Stomach (tissue), 19 donors: ENCODE measurements at places on chromosomes 6 and 20. TPM values are rescaled to one million over a fixed set of nuclear protein-coding genes. Genes with fewer than 3 reads are reported as not detected.

The HEY2 gene
- 3.8 TPM for polyA plus RNA-seq

- no peaks in the 10 kb centered on the region for H3K27me3 ChIP-seq
- peaks cover 32% of the 10 kb centered on the region for H3K4me1 ChIP-seq
- peaks cover 83% of the 10 kb centered on the region for H3K36me3 ChIP-seq
- no peak overlapping the region for H3K27ac ChIP-seq
- no peak overlapping the region for H3K4me3 ChIP-seq
Observed at GRCh38 chr6:3724451-3725144, 26.9 kb downstream of the PXDC1 start.

DNA sequence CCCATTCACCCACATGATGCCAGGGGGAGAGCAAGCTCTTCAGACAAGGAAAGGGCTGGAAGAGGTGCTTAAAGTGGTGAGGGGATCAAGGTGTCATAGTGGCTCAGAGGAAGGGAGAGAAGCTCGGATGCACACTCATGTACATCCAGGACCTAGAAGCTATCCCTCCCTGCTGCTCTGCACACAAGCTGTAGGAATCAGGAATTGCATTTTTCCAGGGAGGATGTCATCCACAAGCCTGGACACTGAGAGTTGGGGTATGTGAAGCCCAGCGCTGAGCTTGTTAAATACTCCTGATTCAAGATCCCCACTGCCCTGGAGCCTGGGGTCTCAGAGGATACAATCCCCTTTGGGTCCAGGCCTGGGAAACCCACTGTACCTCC lies 85.8 kb upstream of the CCDC167 start:
- no peak for DNase-seq
- no peaks in the 10 kb centered on the region for H3K4me1 ChIP-seq
- no peak overlapping the region for H3K4me3 ChIP-seq
- no peaks in the 10 kb centered on the region for H3K27me3 ChIP-seq

The CMTR1 gene
- 6.6 TPM for polyA plus RNA-seq

DNA sequence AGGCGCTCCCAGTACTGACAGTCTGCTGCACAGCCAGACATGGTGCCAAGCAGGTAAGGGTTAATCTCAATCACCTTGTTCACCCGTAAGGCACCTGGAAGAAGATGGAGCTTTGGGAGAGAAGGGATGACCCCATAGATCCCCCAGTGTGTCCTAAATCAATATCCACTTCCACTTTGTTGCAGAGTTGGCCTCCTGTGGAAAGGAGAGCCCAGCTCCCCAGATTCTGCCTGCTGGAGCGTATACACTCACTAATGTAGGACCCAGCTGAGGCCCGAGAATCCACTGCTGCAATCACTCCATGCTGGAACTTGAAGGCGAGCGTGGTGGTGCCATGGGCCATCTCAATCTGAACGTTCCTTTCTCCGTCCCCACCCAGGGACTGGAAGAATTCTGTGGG lies 1.2 kb downstream of the PSMB8 start:
- peaks cover 62% of the 10 kb centered on the region for H3K4me1 ChIP-seq
- no peak for DNase-seq
- no peak overlapping the region for H3K27ac ChIP-seq
- H3K36me3 ChIP-seq, result peaks cover 54% of the 10 kb centered on the region

DNA sequence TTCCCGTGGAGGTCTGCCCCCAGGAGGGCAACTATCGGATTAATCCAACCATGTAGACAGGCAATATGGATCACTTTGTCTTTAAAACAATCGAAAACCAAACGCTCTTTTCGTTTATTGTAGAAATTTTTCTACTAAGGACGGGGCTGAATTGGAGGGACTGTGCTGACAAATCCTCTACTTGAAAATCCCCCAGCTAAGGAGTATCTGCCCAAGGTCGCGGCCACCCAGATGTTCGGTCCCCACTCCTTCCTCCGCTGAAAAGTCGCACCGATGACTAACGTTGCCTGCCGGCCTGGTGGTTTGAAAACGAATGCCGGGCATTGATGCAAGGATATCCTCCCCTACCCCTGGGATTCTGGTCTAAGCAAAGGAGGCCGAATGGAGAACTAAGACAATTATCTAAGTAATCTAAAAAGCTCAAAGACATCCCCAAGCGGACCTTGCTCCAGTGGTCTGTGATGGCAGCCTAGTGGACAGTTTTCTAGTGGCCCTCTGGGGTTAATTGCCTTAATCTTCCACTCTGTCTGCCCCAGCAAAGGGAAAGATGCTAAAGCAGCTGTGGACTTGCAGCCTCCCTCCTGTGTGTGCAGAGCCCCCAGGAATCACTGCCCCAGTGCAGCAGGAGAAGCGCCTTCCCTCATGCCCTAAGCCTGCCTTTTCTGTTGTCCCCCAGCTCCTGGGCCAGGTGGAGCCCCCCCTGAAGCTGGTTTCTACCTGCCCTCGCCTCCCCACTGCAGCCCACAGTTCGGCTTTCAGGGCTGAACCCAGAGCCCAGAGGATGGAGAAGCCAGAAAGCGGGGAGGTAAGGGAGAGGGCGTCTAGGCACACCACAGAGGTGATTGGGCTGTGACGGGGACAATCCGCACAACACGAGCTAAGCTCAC lies 3.6 kb upstream of the FOXC1 start:
- DNase-seq, result no peak
- H3K36me3 ChIP-seq, result no peaks in the 10 kb centered on the region
- no peak overlapping the region for H3K27ac ChIP-seq
- peaks cover 57% of the 10 kb centered on the region for H3K4me1 ChIP-seq
- H3K4me3 ChIP-seq, result no peak overlapping the region
- H3K27me3 ChIP-seq, result peaks cover 97% of the 10 kb centered on the region

GRCh38 chr6:116389357-116389756 lies 18.6 kb downstream of the DSE start:
- no peaks in the 10 kb centered on the region for H3K27me3 ChIP-seq
- DNase-seq, result no peak
- H3K27ac ChIP-seq, result peak overlapping the region; percentile 15

The GSTA3 gene
- 8.9 TPM for polyA plus RNA-seq

DNA sequence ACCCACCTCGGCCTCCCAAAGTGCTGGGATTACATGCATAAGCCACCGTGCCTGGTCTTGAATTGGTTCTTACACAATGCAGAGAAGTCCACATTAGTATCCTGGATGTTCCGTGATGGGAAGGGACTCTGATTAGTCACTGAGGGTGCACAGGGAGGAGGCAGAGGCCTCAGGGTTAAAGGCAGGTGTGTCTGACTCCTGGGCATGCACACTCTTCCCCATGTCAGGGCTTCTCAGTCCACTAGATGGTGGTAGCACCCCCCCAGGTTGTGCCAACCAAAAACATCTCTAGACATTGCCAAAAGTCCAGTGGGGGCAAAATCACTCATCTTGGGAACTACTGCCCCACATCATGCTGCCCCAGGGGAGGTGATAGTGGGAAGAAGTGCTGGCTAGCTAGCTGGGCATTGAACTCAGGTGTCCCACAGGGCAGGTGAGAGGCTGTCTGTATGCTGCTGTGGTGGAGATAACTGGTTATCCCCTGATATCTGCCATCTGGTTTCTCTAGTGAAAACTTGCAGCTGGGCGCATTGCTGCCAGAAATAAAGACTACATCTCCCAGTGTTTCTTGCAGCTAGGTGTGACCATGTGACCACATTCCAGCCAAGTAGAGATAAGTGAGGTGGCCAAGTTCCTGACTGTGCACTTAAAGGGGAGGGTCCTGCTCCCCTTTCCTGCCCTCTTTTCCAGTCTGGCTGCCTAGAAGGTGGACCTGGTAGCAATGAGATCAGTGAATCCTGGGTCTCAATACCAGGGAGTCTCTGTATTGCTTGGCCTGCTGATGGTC lies 8.4 kb upstream of the NSFL1C start:
- no peak overlapping the region for H3K4me3 ChIP-seq
- H3K27ac ChIP-seq, result no peak overlapping the region
- no peaks in the 10 kb centered on the region for H3K27me3 ChIP-seq
- no peaks in the 10 kb centered on the region for H3K36me3 ChIP-seq
- DNase-seq, result no peak

GRCh38 chr6:24233813-24234442 lies 107.9 kb downstream of the NRSN1 start:
- H3K27me3 ChIP-seq, result no peaks in the 10 kb centered on the region
- H3K4me1 ChIP-seq, result no peaks in the 10 kb centered on the region
- no peak for DNase-seq
- H3K36me3 ChIP-seq, result no peaks in the 10 kb centered on the region
- no peak overlapping the region for H3K4me3 ChIP-seq

DNA sequence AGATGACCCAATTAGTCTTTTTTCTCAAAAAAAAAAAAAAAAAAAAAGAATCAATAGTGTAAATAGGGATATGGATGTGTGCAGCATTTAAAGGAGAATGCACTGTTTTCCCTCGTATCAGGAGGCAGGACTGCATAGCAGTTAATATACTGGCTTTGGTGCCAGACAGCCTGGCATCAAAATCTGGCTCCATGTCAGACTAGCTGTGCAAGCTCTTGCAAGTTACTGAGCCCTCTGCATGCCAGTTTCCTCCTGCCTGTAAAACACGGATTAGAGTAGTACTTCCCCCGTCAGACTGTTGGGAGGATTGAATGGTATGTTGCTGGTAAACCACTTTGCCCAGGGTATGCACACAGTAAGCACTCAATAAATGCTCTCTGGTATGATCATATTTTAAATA lies 594.2 kb upstream of the CHD6 start:
- no peak overlapping the region for H3K4me3 ChIP-seq
- no peak for DNase-seq
- H3K27me3 ChIP-seq, result no peaks in the 10 kb centered on the region
- no peaks in the 10 kb centered on the region for H3K36me3 ChIP-seq

The GFRA4 gene
- polyA plus RNA-seq, result not detected

GRCh38 chr6:20954315-20954714 lies 420.1 kb downstream of the CDKAL1 start:
- H3K4me1 ChIP-seq, result no peaks in the 10 kb centered on the region
- no peak for DNase-seq

- no peak overlapping the region for H3K4me3 ChIP-seq
- no peak overlapping the region for H3K27ac ChIP-seq
- no peaks in the 10 kb centered on the region for H3K27me3 ChIP-seq
- DNase-seq, result no peak
Observed at GRCh38 chr6:146289816-146290588, 253.6 kb upstream of the RAB32 start.

DNA sequence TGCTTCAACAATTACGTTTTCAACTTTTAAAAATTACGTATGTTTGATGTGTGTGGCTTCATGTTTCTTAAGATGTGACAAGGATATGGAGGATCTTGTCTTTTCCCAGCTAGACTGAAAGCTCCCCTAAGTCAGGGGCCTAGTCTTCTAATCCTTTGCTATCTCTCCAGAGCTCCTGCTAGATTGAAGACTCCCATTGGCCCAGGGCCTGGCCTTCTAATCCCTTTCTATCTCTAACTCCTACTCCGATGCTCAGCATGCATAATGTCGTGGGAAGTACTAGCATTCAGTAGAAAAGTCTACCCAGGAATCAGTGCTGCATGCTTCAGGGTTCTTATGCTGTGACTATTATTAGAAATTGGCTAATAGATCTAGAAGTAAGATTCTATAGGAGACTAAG lies 144.8 kb upstream of the SUPT3H start:
- no peak for DNase-seq
- peaks cover 10% of the 10 kb centered on the region for H3K4me1 ChIP-seq
- H3K4me3 ChIP-seq, result no peak overlapping the region
- H3K27ac ChIP-seq, result no peak overlapping the region
- H3K27me3 ChIP-seq, result no peaks in the 10 kb centered on the region

The GPX5 gene
- polyA plus RNA-seq, result not detected

DNA sequence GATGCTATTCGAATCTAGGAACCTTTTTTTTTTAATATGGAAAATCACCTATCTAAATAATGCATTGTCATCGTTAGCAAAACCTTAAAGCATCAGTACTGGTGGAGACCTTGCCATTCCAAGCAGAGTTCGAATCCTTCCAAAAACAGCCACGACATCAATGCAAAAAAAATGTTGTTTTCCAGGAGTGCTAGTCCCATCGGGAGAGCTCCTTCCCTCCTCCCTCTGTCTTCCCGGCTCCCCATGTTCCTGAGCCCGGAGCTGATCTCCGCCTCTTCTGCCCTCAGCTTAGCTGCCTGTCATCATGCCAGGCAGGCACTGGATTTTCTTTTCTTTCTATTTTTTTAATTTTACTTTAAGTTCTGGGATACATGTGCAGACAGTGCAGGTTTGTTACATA lies 153.6 kb upstream of the QKI start:
- H3K4me3 ChIP-seq, result peak overlapping the region; percentile 25
- DNase-seq, result no peak
- H3K36me3 ChIP-seq, result no peaks in the 10 kb centered on the region
- no peaks in the 10 kb centered on the region for H3K27me3 ChIP-seq
- peak overlapping the region; percentile 38 for H3K27ac ChIP-seq
- H3K4me1 ChIP-seq, result peaks cover 17% of the 10 kb centered on the region

DNA sequence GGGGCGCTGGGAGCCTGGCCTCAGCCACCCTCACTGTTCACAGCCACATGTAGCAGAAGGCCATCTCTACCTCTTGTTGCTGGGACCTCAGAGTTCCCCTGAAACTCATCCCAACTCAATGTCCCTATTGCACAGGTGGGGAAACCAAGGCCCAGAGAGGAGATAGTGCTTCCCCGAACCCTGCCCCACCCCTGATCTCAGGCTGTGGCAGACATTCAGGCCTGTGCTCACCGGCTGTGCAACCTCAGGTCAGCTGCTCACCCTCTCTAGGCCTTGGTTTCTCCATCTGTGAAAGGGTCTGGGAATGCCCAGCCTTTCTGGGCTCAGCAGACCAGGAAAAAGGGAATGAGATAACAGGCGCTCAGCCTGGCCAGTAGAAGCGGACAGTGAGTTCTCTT lies 6.4 kb upstream of the SLC52A3 start:
- DNase-seq, result no peak
- no peaks in the 10 kb centered on the region for H3K36me3 ChIP-seq
- H3K4me1 ChIP-seq, result peaks cover 7% of the 10 kb centered on the region
- peak overlapping the region; percentile 44 for H3K27ac ChIP-seq
- H3K4me3 ChIP-seq, result no peak overlapping the region

The TOMM6 gene
- polyA plus RNA-seq, result 343 TPM

GRCh38 chr20:8145246-8146168 lies 13.4 kb downstream of the PLCB1 start:
- no peak for DNase-seq
- no peak overlapping the region for H3K27ac ChIP-seq
- no peak overlapping the region for H3K4me3 ChIP-seq
- no peaks in the 10 kb centered on the region for H3K36me3 ChIP-seq
- no peaks in the 10 kb centered on the region for H3K27me3 ChIP-seq
- H3K4me1 ChIP-seq, result peaks cover 3% of the 10 kb centered on the region

GRCh38 chr20:53767206-53767930 lies 173.7 kb upstream of the ZNF217 start:
- no peaks in the 10 kb centered on the region for H3K27me3 ChIP-seq
- DNase-seq, result no peak
- H3K36me3 ChIP-seq, result no peaks in the 10 kb centered on the region
- no peak overlapping the region for H3K4me3 ChIP-seq
- H3K27ac ChIP-seq, result no peak overlapping the region
- H3K4me1 ChIP-seq, result peaks cover 13% of the 10 kb centered on the region

DNA sequence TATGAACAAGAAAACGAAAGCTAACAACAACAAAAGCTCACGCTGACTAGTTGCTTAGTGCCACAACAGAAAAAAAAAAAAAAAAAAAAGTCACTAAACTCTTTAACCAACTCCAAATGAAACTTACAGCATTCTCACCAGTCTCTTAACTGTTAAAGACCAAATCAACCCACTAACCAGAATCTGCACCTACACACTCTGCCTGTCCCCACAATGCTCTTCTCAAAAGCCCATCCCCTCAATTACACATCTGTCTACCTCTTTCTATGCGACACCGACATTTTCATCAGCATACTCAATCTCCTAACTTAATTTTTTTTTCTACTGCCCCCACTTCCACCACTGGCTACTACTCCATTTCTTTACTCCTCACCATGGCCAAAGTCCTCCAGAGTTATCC lies 34.3 kb downstream of the NOL7 start:
- H3K4me1 ChIP-seq, result no peaks in the 10 kb centered on the region
- DNase-seq, result no peak
- H3K27me3 ChIP-seq, result no peaks in the 10 kb centered on the region
- H3K36me3 ChIP-seq, result peaks cover 25% of the 10 kb centered on the region
- no peak overlapping the region for H3K27ac ChIP-seq

The WFDC2 gene
- polyA plus RNA-seq, result 57.7 TPM
